ENCODE measurements at places on chromosomes 5 and 9.

GRCh38 chr5:53095931-53096525 lies 13.5 kb downstream of the MOCS2 start:
- no peak for DNase-seq

- DNase-seq: no peak
Measured at GRCh38 chr5:40227366-40227765, 452.3 kb upstream of the PTGER4 start.

DNA sequence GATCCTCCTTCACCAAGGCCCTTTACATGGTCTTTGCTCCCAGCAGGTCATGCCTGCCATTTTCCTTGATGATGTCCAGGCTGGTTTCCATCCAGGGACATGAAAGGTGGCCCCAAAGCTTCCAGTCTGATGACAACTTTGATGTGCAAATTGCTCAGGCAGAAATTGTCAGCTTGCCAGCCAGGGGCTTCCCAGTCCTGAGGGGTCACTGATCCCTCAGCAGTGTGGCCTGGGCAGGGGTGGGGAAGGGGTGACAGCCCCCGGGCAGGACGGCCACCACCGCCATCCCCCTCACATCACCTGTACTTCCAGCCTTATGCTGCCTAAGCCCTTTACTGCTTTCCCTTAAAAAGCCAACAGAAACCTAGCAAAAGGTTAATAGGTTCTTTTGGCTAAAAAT lies 96.3 kb downstream of the ANKRD33B start:
- no peak for DNase-seq

- no peak for DNase-seq
Measured at GRCh38 chr5:138386290-138386689, 33.8 kb downstream of the KDM3B start.

DNA sequence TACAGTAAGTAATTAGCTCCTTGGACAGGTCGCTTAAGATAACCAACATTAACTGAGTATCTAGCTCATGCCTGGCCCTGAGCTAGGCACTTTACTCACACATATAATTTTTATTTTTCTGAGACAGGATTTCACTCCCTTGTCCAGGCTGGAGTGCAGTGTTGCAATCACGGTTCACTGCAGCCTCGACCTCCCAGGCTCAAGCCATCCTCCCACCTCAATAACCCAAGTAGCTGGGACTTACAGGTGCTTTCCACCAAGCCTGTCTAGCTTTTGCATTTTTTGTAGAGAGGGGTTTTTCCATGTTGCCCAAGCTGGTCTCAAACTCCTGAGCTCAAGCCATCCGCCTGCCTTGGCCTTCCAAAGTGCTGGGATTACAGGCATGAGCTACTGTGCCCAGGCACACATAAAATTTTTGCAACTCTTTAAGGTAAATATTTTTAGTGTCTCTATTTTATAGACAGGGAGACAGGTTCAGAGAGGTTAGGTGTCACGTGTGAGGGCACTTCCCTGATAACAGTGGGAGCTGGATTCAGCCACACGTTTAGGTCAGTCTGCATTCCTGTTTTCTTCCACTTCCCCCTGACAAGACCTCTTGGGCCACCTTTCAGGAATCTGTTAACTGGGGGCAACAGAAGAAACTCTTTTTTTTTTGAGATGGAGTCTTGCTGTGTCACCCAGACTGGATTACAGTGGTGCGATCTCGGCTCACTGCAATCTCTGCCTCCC lies 18.2 kb downstream of the HBEGF start:
- DNase-seq: no peak
